Tibial nerve (tissue), 4 donors: ENCODE measurements at places on chromosomes 5 and 9. TPM values are rescaled to one million over a fixed set of nuclear protein-coding genes. Genes with fewer than 3 reads are reported as not detected.

DNA sequence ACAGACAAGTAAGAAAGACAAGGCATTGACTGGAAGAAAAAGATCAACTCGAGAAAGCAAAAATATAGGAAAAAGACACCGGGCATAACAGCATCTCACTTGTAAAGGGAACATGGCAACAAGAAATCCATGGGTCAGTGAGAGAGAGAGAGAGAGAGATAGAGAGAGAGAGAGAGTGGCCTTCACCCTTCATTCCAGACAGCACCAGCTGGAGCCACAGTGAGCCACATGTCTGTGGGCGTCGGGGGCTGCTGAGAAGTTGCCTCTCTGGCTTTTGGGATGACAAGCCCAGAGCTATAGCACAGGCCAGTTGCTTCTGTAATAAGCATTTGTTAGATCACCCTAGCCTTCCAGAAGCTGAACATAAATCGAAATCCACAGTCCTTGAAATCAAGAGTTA lies 20.3 kb upstream of the ENC1 start:
- no peak for DNase-seq
- no peak overlapping the region for H3K27ac ChIP-seq
- no peak overlapping the region for H3K4me3 ChIP-seq
- no peaks in the 10 kb centered on the region for H3K4me1 ChIP-seq

- DNase-seq: no peak
- no peaks in the 10 kb centered on the region for H3K4me1 ChIP-seq
- no peak overlapping the region for H3K4me3 ChIP-seq
These were observed 53.3 kb downstream of the GLDC start for GRCh38 chr9:6592231-6592630.

DNA sequence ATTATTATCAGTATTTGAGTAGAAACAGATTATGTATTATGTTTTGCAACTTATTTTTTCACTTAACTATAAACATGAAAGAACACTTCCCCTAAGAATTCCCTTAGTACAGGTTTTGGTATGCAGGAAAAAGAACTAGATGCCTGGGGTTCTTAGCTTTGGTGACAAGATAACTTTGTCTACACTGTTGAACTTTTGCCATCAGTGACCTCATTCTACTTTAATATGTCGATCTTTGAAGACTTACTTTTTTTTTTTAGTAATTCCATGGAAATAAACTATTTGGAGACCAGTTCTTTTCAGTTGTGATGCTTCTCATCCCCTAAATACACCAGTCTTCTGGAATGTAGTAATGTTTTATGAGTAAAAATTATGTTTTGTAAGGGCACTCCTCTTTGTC lies 34.3 kb downstream of the ZNF462 start:
- no peaks in the 10 kb centered on the region for H3K36me3 ChIP-seq
- no peaks in the 10 kb centered on the region for H3K27me3 ChIP-seq
- peaks cover 41% of the 10 kb centered on the region for H3K4me1 ChIP-seq
- no peak overlapping the region for H3K4me3 ChIP-seq
- DNase-seq: no peak

GRCh38 chr9:100108559-100108958 lies 9.5 kb downstream of the INVS start:
- H3K36me3 ChIP-seq: peaks cover 63% of the 10 kb centered on the region
- no peaks in the 10 kb centered on the region for H3K4me1 ChIP-seq
- DNase-seq: no peak
- no peak overlapping the region for H3K27ac ChIP-seq
- H3K27me3 ChIP-seq: no peaks in the 10 kb centered on the region
- no peak overlapping the region for H3K4me3 ChIP-seq

GRCh38 chr9:87336914-87337333 lies 160.7 kb upstream of the DAPK1 start:
- H3K27me3 ChIP-seq: no peaks in the 10 kb centered on the region
- H3K4me1 ChIP-seq: no peaks in the 10 kb centered on the region
- H3K36me3 ChIP-seq: no peaks in the 10 kb centered on the region
- no peak for DNase-seq
- no peak overlapping the region for H3K27ac ChIP-seq

DNA sequence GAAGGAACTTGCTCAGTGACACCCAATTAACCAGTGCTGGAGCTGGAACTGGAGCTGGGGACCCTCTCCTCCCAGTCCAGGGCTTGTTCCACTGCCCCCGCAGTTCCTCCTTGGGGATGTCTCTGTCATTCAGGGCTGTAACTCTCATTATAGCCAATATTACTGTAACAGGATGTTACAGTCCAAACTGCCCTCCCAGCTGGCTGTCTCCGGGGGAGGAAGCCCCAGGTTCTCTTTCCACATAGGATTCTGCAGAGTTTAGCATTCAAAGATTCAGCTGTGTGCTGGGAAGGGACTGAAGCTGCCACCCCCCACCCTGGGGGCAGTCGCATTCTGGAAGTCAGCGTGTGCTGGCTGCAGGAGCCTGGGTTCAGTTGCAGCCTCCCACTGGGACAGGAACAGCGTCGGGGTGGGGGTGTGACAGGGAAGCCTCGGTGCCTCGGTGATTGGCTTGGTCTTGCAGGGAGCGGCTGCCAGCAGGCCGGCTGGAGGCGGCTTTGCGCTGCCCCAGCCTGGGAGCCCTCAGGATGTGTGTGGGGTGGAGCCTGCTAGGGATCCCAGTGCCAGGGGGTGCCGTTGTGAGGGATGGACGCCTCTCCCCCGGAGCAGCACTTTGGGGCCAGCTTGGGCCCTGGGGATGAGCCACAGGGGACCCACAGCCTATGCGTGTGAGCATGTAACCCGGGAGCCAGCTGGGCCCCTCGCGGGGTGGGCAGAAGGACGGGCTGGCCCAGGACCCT lies 101.1 kb downstream of the RGS3 start:
- no peak for DNase-seq
- no peaks in the 10 kb centered on the region for H3K27me3 ChIP-seq
- peak overlapping the region; percentile 36 for H3K27ac ChIP-seq
- peak overlapping the region; percentile 36 for H3K4me3 ChIP-seq
- no peaks in the 10 kb centered on the region for H3K36me3 ChIP-seq

DNA sequence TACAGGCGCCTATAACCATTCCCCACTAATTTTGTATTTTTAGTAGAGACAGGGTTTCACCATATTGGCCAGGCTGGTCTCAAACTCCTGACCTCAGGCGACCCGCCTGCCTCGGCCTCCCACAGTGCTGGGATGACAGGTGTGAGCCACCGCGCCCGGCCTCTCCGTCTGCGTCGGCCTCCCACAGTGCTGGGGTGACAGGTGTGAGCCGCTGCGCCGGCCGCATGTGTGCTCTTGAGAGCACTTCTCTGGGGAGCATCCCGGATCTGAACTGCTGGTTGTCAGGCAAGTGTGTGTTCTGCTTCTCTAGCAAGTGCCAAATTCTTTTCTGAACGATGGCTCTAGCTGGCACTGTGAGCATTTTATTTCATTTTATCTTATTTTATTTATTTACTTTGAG lies 3.7 kb upstream of the ENTPD2 start:
- no peak overlapping the region for H3K27ac ChIP-seq
- H3K4me1 ChIP-seq: peaks cover 35% of the 10 kb centered on the region
- DNase-seq: no peak

- peaks cover 18% of the 10 kb centered on the region for H3K4me1 ChIP-seq
- peak overlapping the region; percentile 87 for H3K4me3 ChIP-seq
- DNase-seq: peak; percentile 52
- peak overlapping the region; percentile 98 for H3K27ac ChIP-seq
- no peaks in the 10 kb centered on the region for H3K27me3 ChIP-seq
These were observed 1.1 kb upstream of the NR3C1 start for GRCh38 chr5:143404416-143405062.

DNA sequence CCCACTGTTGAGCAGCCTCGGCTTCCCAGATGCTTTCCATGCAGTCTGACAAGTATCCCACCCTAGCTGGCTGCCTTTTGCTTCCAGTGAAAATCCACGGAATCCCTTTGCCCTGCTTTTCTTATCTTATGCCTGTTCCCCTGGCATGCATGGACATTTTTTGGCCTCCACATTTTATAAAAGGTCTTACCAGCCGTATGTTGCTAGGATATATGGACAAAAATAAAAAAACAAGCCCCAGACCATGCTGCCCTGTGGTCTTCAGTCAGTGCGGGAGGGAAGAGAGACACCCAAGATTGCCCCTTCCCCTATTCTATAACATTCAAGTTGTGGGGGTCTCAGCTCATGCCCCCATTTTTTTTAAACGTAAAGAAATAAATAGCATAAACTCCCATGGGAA lies 129.6 kb downstream of the COL23A1 start:
- DNase-seq: no peak
- no peaks in the 10 kb centered on the region for H3K27me3 ChIP-seq
- no peak overlapping the region for H3K27ac ChIP-seq
- H3K4me1 ChIP-seq: no peaks in the 10 kb centered on the region
- H3K36me3 ChIP-seq: no peaks in the 10 kb centered on the region
- H3K4me3 ChIP-seq: no peak overlapping the region

DNA sequence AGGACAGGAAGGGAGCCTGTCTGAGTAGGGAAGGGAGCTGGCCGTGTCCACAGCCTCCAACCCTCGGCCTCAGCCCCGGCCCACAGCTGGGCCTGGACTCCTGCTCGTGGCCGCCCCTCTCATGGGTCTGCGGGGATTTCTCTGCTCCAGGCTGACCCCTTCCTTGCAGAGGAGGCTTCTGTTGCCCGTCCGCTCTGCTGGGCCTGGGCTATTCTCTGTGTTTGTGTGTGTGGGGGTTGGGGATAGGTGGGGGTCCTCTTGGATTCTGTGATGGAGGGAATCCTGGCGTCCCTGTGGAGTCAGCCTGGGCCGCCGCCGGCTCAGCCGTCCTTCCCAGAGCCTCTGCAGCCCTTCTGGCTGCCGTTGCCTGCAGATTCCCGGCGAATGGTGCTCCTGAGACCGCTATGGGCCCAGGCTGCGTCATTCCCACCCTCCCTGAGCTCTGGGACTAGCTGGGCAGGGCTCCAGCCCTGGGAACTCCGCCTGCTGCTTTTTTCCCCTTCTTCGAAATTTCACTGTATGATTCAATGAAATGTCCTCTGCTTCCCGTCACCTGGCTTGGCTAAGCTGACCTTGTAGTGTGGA lies 64.2 kb downstream of the FGF18 start:
- DNase-seq: peak; percentile 63
- no peak overlapping the region for H3K27ac ChIP-seq
- H3K27me3 ChIP-seq: no peaks in the 10 kb centered on the region
- no peaks in the 10 kb centered on the region for H3K4me1 ChIP-seq

DNA sequence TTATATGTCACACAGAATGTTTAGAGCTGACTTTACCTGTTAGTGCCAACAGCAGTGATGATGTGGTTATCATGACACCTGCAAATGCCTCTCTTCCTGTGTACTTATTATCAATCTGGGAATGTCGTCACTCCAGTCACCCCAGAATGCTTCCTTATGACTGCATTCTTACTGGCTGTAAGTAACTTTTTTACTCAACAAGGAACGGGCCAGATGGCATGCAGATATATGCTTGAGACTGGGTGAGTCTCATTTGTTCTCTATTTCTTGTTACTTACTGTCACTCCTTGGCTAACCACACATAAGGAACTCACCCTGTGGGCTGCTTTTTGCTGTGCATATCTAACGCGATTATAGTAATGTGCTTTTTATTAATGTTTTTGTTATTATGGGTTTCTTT lies 385.5 kb upstream of the MEF2C start:
- H3K36me3 ChIP-seq: no peaks in the 10 kb centered on the region
- H3K4me3 ChIP-seq: no peak overlapping the region
- no peak for DNase-seq
- H3K27me3 ChIP-seq: no peaks in the 10 kb centered on the region
- H3K27ac ChIP-seq: no peak overlapping the region

- no peak overlapping the region for H3K4me3 ChIP-seq
- DNase-seq: no peak
- H3K27ac ChIP-seq: no peak overlapping the region
- H3K4me1 ChIP-seq: peaks cover 11% of the 10 kb centered on the region
- H3K27me3 ChIP-seq: no peaks in the 10 kb centered on the region
These were observed 297.8 kb downstream of the CWC27 start for GRCh38 chr5:65066387-65067146.

GRCh38 chr5:96795626-96796025 lies 12.1 kb downstream of the ERAP1 start:
- H3K4me1 ChIP-seq: peaks cover 8% of the 10 kb centered on the region
- H3K36me3 ChIP-seq: peaks cover 85% of the 10 kb centered on the region
- no peak overlapping the region for H3K27ac ChIP-seq
- no peak overlapping the region for H3K4me3 ChIP-seq

- no peak overlapping the region for H3K4me3 ChIP-seq
- no peaks in the 10 kb centered on the region for H3K36me3 ChIP-seq
- DNase-seq: no peak
- H3K4me1 ChIP-seq: no peaks in the 10 kb centered on the region
- H3K27me3 ChIP-seq: no peaks in the 10 kb centered on the region
These were observed 42.5 kb upstream of the ROR2 start for GRCh38 chr9:91992461-91993041.

DNA sequence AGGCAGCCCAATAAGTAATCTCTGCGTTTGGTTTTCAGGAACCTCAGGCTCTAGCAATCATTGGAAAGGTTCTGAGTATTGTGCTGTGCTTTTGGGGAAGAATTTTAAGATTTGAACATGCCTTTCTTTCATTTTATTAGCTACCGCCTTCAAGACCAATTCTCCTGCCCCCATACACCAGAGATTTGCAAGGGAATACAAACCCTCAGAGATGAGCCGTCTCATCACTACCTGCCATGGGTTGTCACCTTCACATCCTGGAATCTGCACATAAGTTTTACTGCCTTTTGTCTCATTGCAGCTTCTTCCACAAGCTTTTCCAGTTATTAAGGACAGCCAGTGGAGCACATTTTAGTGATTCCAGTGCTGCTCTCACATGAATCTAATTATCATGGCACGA lies 11.7 kb upstream of the TMED7 start:
- H3K4me3 ChIP-seq: no peak overlapping the region
- H3K4me1 ChIP-seq: no peaks in the 10 kb centered on the region
- H3K36me3 ChIP-seq: no peaks in the 10 kb centered on the region
- no peak overlapping the region for H3K27ac ChIP-seq
- no peak for DNase-seq

- no peak overlapping the region for H3K27ac ChIP-seq
- no peak overlapping the region for H3K4me3 ChIP-seq
- DNase-seq: no peak
- no peaks in the 10 kb centered on the region for H3K27me3 ChIP-seq
- H3K36me3 ChIP-seq: no peaks in the 10 kb centered on the region
These were observed 457.3 kb downstream of the DMAC1 start for GRCh38 chr9:7342229-7342628.

GRCh38 chr5:52827815-52828214 lies 40.1 kb downstream of the ITGA1 start:
- no peaks in the 10 kb centered on the region for H3K36me3 ChIP-seq
- no peak for DNase-seq
- no peak overlapping the region for H3K4me3 ChIP-seq
- H3K4me1 ChIP-seq: no peaks in the 10 kb centered on the region
- no peaks in the 10 kb centered on the region for H3K27me3 ChIP-seq

DNA sequence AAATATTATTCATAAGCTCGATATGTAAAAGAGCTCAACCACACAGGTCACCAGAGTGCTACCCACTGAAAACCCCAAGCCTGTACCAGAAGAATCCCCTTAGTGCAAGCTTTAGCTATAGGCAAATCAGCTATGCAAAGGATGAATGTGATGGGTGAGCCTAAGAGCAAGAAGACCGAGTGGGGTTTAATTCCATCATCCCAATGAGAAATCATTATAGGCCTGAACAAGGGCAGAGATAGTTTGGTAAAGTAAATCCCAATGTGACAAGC lies 21.8 kb downstream of the ELOVL7 start:
- no peaks in the 10 kb centered on the region for H3K36me3 ChIP-seq
- H3K27ac ChIP-seq: no peak overlapping the region
- no peaks in the 10 kb centered on the region for H3K4me1 ChIP-seq
- H3K27me3 ChIP-seq: no peaks in the 10 kb centered on the region
- H3K4me3 ChIP-seq: no peak overlapping the region

ADGRV1 gene
- 1.1 TPM for total RNA-seq

QRFP gene
- total RNA-seq: not detected

SLC4A9 gene
- total RNA-seq: not detected

MLANA gene
- total RNA-seq: not detected

POLE3 gene
- 22.2 TPM for total RNA-seq

PLCXD3 gene
- total RNA-seq: 2.1 TPM

PCDHB15 gene
- total RNA-seq: 6.3 TPM

CENPP gene
- 17.1 TPM for total RNA-seq

EQTN gene
- not detected for total RNA-seq

C9orf43 gene
- total RNA-seq: 1.3 TPM
